ENCODE measurements at places on chromosomes 11 and 22.

- DNase-seq: no peak
These were observed 340.7 kb downstream of the MIAT start for GRCh38 chr22:26998129-26998528.

- no peak for DNase-seq
These were observed 1473.6 kb downstream of the BRD1 start for GRCh38 chr22:48354096-48354495.

DNA sequence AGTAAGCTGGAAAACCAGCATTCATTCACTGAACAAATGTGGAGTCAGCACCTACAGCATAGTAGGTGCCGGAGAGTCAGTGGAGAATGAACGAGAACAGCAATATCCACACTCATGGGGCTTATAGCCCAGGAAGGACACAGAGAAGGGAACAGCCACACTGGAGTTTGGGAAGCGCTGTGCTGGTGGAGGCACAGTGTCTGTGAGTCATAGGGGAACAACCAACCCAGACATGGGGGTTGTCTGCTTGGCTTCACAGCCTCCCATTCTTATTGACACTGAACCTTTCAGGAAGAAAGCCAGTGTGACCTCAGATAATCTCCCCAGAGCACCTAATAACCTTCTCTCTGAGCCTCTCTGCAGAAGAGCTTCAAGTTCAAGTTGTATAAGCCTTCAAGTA is 56.6 kb upstream of the UBASH3B start:
- no peak for DNase-seq

DNA sequence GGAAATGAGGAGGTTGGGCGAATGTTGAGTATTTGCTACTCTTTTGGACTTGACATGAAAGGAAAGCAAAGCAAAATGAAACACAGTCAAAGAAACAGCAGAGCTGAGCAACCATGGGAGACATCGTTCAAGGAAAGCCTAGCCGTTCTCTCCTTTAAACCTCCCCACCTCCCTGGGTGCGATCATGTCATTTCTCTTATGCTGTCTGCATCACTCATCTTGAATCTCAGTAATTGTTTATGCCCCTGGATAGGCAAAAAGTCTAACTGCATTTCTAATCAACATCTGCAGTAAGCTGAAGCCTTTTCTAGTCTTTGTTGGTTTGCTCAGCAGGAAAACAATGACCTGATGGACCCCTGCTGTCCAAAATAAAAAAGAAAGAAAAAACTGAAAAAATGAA is 107.0 kb downstream of the MSANTD4 start:
- DNase-seq: no peak

DNA sequence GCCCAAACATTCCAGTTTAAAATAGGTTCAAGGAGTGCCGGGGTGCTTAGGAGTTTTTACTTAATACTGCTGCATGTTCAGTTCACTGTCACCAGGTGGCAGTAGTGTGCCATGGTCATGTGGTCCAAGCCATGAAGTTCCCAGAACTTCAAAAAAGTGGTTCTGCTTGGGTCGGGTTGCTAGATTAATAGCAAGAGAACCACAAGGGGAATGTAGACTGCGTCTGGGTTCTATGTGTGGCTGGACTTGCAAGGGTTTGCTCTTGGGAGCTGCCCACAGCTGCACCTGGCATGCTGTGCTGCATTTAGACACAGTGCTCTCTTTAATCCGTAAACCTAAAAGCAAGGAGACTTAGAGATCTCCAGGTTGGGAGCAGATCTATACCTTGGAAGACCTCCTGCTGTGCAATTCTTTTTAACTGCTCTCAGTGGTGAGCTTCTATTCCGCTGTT is 6.5 kb upstream of the SPON1 start:
- no peak for DNase-seq

DNA sequence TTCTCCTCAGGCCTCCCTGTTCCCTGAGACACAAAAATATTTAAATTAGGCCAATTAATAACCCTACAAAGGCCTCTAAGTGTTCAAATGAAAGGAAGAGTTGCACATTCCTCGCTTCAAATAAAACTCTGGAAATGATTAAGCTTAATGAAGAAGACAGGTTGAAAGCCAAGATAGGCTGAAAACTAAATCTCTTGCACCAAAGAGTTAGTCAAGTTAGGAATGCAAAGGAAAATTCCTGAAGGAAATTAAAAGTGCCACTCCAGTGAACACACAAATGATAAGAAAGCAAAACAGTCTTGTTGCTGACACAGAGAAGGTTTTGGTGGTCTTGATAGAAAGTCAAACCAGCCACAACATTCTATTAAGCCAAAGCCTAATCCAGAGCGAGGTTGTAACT is 574.4 kb downstream of the OPCML start:
- no peak for DNase-seq

DNA sequence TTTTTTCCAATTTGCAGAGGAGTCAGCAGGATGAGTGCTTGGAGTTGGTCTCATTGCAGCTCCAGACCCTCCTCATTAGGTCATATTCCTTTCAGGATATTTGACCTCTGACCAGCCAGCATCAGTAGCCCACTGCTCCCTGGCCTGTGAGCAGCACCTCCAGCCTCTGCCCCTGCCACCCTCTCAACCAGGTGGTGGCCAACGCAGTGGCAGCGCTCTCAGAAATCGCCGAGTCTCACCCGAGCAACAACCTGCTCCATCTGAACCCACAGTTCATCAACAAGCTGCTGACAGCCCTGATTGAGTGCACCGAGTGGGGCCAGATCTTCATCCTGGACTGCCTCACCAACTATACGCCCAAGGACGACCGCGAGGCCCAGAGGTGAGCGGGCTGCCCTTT is 27.0 kb downstream of the C22orf42 start:
- DNase-seq: no peak

DNA sequence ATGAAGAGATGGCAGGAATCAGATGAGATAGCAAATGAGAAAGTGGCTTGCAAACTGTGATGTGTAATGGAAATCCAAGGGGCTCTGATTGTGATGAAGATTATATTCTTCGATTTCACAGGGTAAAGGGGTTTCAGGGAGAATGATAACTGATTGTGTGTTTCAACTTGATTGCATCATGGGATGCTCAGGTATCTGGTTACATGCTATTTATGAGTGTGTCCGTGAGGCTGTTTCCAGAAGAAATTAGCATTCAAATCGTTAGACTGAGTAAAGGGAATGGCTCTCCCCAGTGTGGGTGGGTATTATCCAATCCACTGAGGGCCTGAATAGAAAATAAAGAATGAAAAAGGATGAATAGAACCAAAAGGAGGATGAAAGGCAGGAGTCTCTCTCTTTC is 278.7 kb upstream of the LARGE1 start:
- no peak for DNase-seq

GRCh38 chr11:95972060-95972459 is 48.2 kb upstream of the MTMR2 start:
- DNase-seq: no peak

GRCh38 chr22:44293876-44294275 is 18.9 kb downstream of the SHISAL1 start:
- DNase-seq: no peak

GRCh38 chr11:92122561-92122960 is 102.1 kb upstream of the FAT3 start:
- DNase-seq: no peak

DNA sequence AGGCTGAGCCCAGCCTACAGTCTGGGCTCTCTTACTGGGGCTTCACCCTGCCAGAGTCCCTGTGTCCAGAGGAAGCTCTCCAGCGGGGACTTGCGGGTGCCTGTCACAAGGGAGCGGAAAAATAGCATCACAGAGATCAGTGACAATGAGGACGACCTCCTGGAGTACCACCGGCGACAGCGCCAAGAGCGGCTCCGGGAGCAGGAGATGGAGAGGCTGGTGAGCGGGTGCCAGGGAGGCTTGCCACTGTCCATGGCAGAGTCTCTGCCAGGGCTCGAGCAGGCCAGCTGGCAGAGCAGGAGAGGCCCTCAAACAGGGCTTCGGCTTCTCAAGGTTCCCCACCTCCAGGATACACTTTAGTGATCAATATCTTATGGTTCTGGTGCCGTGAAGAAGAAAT is 21.0 kb downstream of the PHLDB1 start:
- no peak for DNase-seq
